ENCODE measurements at places on chromosomes 1 and 21.

GRCh38 chr1:4636186-4636585 is 18.2 kb upstream of the AJAP1 start:
- DNase-seq = no peak

- no peak for DNase-seq
Measured at GRCh38 chr1:198056255-198056654, 100.5 kb upstream of the NEK7 start.

DNA sequence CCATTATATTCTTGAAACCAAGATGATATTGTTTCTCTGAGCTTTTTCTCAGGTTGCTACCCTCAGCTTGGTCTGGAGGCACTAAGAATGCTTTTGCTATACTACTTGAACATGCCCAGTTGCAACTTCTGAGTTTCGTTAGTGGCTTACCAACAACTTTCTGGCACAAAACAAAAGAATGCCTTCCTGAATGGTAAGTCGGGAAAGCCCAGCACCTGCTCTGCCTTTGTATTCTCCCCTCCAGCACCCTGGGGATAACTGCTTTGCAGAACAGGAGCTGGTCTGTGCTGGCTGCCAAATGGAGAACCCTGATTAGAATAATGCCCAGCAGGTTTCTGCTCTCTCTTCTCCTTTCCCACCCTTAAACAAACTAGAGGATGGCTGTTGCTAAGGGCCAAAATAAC is 149.3 kb downstream of the TGFB2 start:
- no peak for DNase-seq

GRCh38 chr21:26438976-26439375 is 134.1 kb downstream of the CYYR1 start:
- no peak for DNase-seq

DNA sequence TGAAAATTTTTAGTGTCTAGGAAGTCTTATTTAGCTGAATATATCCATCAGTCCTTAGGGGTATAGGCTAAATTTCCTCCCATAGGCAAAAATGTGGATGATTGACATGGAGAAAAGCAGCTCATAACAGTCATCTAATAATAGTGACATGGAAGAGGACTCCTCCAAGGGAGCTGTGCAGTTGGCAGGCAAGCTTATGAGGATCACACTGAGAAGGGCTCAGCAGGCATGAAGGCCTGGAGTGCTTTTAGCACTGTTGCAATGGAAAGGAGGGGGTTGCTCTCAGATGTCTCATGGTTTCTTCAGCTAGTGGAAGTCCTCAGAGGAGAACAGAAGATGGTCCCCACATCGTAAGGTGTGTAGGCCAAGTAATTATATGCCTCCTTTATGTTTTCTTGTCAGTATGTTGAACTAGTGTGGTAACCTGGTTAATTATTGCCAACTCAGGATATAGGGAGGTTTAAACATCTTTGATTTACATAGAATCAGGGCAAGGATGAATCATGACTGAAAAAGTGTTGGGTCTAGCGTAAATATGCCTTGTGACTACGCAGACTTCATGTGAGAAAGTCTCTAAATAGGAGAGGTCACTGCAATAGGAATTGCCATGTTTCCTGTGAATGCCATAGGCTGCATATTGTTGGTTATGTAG is 18.9 kb downstream of the VN1R5 start:
- no peak for DNase-seq

GRCh38 chr1:9746651-9747050 is 77.1 kb downstream of the CLSTN1 start:
- DNase-seq = no peak

DNA sequence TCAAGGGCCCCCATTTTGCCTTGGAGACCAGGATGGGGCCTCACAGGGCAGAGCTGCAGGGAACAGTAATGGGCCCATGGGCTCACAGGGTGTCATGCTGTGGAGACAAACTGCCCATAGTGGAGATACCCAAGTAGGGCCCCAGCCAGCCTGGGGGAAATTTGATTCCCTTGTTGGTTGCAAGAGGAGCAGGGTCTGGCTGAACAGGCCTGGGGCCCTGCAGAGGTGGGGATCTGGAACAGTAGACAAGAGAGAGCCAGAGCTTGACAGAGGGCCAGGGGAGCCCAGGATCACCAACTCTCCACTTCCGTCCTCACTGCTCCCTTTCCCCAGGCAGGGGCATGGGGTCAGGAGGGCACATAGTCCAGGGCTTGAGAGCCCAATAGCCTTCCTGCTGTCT is 8.7 kb downstream of the S100B start:
- no peak for DNase-seq

DNA sequence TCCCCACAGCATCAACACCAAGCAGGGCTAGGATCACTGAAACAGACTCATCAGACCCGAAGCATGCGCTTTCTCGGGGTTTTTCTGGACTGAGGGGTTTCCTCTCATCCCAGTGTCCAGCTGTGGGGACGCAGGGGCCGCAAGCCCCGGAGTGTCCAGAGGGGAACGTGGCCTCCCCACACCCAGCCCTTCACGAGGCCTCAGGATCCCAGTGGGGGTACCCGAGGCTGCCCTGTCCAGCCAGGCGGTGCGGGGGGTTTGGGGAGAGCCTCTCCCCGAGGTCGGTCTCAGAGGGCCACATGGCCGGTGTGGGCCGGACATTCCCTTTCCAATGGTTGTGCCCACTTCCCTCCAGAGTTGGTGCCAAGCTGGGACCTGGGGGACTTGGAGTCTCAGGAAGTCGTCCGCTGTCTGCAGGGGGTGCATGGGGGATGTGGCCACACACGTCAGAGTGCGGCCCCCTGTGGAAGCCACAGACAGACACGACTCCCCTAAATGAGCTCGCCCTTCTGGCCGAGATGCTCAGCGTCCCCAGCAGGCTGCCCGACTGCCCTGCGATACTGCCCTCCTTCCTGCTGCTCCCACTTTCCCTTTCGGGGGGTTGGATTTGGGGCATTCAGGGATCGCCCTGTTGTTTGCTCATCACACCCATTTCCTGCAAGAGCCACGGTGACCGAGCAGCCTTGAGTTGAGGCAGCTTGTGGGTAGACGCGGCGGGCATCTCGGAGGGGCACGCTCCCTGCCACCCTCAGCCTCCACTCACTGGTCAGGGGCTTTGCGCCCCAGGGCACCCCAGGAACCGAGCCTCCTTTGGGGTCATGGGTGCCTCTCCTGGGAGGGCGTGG is 4.1 kb downstream of the COL6A1 start:
- no peak for DNase-seq

DNA sequence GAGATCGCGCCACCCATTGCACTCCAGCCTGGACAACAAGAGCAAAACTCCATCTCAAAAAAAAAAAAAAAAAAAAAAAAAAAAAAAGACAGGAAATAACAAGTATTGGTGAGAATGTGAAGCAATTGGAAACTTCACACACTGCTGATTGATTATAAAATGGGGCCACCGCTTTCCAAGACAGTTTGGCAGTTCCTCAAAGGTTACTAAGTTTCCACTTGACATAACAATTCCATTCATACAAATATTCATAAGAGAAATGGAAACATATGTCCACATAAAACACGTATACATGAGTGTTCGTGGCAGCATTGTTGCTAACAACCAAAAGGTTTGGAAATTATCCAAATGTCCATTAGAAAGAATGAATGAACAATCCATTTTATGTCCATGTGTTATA is 26.3 kb downstream of the USP24 start:
- DNase-seq = no peak

DNA sequence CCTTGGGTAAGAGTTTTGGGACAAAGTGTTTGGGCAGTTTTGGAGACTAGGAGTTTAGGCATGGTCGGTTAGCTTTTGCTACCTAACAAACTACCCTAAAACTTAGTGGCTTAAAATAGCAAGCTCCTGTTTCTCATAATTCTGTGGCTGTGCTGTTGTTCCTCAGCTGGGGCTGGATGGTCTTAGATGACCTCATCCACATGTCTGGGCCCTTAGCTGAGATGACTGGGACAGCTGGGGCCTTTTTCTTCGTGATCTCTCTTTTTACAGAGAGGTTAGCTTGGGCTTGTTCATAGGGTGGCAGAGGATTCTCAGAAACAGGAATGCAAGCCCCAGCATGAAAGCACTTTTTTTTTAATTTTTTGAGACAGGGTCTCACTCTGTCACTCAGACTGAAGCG is 6.6 kb downstream of the ATP1A4 start:
- no peak for DNase-seq

- peak; percentile 87 for DNase-seq
Measured at GRCh38 chr1:108829498-108829916, 27.4 kb downstream of the AKNAD1 start.

GRCh38 chr1:204858363-204858821 is 12.3 kb upstream of the NFASC start:
- peak; percentile 35 for DNase-seq

DNA sequence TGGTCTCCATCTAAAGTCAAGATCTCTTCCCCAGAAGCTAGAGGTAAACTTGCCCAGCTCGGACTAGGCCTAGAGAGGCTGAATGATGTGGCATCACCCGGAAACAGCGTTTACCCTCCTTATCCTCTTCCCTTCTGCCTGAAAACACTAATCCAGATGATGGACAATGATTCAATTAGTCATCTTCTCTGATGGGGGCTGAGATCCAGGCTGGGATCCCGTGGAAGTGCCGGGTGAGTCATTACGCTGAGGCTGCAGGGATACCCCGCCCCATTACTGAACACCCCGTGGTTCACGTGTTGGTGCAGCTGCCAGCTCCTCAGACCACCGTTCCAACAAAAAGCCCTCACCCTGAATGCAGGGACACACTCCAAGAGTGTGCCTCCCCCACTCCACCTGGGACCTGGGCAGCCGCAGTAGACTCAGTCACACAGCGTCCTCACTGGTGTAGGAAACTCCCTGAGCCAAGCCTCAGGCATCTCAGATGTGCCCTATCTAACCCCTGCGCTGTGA is 2.0 kb downstream of the S100A6 start:
- peak; percentile 97 for DNase-seq

GRCh38 chr1:944341-945325 is 14.4 kb downstream of the NOC2L start:
- peak; percentile 33 for DNase-seq

DNA sequence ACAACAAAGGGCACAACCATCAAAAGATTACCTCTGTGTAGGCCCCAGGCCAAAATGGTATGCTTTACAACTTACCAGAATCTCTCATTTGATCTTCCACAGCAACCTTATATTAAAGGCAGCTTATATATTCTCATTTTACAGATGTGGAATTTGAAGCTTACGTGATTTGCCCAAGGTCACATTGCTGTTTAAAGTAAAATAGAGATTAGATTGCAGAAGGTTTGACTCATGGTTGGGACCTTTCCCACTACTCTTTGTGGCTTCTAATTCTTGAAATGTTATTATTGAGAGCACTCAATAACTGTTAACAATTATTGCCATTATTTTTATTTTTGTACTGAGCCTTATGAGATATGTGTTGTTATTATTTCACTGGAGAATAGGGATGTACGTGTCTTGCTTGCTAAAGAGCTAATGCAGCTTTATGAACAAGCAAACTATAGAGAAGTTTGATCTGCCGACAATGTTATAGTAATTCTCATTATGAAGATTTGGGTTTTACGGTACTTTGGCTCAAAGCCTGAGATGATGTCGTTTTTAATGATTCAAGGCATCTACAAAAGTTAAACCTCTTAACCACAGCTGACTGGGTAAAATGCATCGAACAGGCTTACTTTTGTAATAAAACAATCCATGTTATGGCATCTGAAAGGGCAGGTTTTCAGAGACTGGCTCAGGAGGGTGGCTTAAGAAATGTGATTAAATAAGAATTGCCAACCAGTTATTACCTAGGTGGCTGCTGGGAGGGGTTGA is 43.3 kb upstream of the TSNAX start:
- peak; percentile 31 for DNase-seq

- peak; percentile 73 for DNase-seq
Measured at GRCh38 chr1:6185151-6185550, 5.0 kb upstream of the CHD5 start.

GRCh38 chr1:31054349-31054748 is 11.2 kb downstream of the PUM1 start:
- peak; percentile 45 for DNase-seq

DNA sequence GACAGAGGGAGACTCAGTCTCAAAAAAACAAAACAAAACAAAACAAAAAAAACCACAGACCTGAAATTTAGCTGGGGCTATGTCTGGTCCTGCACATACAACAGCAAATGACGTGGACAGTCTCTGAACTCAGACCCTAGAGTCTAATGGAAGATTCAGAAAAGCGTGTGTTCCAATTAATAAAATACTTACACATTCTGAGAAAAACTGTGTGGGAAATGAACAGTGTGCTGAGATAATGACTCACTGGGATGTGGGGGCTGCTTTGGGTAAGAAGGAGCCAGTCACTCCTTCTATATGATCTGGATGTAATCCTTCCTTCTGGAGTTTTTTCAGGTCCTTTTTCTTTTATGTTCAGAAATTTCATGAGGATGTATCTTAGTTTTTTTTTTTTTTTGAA is 29.4 kb downstream of the CLDN14 start:
- peak; percentile 36 for DNase-seq

DNA sequence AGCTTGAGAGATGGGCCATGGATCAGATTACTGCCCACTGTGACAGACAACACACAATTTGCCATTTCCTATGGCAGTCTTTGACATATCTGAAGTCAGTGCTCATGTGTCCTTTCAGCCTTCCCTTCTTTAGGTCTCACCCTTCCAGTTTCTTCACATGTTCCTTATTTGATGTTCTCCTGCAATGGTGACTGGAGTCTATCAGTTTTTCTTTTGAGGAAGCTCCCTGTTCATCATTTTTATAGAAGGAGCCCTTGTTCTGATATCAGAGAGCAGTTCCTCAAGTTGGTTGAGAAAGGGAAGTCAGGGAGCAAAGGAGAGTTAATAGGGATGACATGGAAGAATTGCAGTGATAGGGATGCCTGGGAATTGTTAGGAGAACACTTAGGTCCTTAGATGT is 42.2 kb downstream of the DISC1 start:
- DNase-seq = no peak

- DNase-seq = peak; percentile 18
Measured at GRCh38 chr1:98660940-98661543, 479 bp upstream of the SNX7 start.

- DNase-seq = no peak
Measured at GRCh38 chr1:212228591-212229119, 56.6 kb upstream of the PPP2R5A start.

GRCh38 chr1:117527566-117528102 is 78.2 kb upstream of the TENT5C start:
- DNase-seq = peak; percentile 28

- no peak for DNase-seq
Measured at GRCh38 chr1:40454873-40455272, 4.6 kb downstream of the ZFP69B start.

DNA sequence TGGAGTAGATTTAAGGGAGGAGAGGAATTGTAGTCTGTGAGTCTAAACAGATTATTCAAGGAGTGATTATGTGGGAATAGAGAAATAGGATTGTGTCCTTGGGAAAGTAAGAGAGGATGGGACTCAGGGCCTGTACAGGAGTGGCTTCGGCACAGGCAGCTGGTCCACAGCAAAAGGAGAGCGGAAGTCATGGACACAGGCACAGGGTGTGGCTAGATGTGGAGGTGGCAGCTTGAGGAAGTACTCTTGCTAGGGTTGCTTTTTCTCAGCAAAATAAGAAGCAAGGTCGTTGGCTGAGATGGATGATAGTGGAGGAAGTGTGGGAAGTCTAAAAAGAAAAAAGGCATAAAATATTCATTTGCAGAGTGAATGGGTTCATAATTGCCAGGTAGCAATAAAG is 18.5 kb upstream of the ZNF648 start:
- DNase-seq = no peak

All from M059J (cell line).